Gastroesophageal sphincter (tissue), 4 donors: ENCODE measurements at places on chromosomes 7 and 10. TPM values are rescaled to one million over a fixed set of nuclear protein-coding genes. Genes with fewer than 3 reads are reported as not detected.

GRCh38 chr7:116354546-116355423 lies 144.4 kb downstream of the TES start:
- ATAC-seq: peak; percentile 62

DNA sequence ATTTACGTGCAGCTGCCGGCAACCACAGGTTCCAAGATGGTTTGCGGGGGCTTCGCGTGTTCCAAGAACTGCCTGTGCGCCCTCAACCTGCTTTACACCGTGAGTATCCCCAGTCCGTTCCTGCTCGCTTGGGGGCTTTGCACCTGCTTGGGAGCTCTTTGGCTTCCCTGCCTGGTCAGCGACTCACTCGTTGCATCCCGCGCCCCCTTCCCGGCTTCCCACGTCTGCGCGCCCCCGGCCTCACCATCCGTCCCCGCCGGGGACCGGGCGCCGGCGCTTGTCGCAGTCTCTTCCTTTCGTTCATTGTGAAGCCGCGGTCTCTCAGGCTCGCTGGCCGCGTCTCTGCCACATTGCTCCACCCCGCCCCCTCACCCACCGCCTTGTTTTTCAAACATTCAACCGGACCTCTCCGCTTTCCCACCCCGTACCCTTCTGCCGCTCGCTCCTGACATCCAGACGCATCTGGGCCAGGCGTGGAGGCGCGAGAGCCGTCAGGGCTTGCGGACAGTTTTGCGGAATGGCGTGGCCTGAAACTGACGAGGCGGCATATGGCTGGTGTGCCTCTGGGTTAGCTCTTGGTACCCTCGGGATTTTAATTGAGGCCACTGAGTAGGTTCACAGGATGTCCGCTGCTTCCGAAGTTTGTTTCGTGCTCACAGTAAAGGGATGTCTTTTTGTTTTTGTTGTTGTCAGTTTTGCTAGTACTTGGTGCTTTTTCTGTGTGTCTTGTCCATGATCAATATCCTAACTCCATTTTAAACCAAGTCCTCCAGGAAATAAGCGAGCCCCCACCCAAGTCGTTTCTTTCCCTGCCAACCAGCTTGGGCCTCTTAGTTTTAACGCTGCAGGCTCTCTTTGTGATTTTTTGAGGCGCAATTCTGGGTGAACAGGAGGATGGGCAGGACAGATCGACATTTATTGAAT lies 639 bp downstream of the TSPAN13 start:
- ATAC-seq: peak; percentile 35

- no peak for ATAC-seq
Observed at GRCh38 chr10:121607310-121608055, 9.2 kb upstream of the FGFR2 start.

- no peak for ATAC-seq
Observed at GRCh38 chr10:15137636-15138035, 30.9 kb downstream of the NMT2 start.

DNA sequence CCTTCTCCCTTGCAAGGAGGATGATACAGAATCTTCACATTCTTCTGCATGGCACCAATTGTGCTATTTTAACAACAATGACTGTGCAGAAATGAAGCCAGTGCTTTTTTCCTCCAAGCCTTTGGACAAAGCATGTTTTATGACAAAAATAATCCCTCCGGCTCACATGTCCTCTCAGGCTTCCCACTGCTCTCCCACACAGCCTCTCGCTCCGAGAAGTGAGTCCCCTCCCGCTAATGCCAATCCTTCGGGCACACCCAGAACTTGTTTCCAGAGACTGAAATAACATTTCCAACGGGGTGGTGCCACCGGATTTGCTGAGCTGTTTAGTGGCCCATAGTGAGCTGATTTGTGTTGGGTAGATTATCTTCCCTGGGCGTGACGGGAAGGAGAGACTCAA lies 35.8 kb downstream of the RBM17 start:
- peak; percentile 65 for ATAC-seq

DNA sequence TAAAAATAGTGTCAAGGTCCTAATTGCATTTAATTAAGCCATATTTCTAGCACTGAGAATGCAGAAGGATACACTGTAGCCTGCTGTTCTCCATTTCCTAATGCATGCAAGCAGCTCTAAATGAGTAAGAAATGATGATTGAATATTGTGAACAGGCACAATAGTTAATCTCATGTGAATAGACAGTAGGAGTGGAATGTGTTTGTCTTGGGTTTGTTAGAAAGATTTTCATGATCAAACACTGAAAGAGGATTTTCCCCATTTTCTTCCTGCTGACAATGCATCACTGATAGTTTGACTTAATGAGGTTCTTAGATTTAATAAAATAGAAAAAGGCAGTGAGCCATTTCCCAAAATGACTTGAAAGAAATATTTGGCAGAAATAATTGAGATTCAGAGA lies 43.1 kb upstream of the TRUB1 start:
- no peak for ATAC-seq

- ATAC-seq: no peak
Observed at GRCh38 chr10:3528271-3528670, 256.7 kb downstream of the KLF6 start.

- ATAC-seq: no peak
Observed at GRCh38 chr10:70198696-70199466, 28.6 kb upstream of the SAR1A start.

DNA sequence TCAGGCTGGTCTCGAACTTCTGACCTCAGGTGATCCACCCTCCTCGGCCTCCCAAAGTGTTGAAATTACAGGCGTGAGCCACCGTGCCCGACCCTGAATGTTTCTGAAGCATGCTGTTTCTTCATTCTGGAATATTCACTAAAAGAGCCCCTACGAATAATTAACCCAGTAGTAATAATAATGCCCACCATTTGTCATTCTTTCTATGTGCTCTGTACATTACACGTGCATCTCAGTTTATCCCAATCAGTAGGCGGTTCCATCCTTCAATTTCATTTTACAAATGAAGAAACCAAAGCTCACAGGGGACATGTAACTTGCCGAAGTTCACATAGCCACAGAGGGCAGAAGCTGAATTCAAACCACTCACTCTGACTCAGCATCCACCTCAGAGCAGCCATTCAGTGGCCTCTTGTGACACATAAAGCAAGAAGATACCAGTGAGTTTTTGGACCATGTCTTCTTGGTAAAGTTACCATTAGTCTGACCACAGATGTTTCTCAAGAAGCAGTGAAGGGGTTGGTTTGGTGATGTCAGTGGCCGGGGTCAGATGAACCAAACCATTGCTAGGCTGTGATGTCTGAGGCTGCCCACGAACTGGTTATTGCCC lies 71.9 kb upstream of the DUSP5 start:
- ATAC-seq: peak; percentile 43

GRCh38 chr7:132112106-132112505 lies 464.2 kb downstream of the PLXNA4 start:
- no peak for ATAC-seq

MYL10 gene
- total RNA-seq: not detected

- no peak for ATAC-seq
Observed at GRCh38 chr10:116059320-116059719, 213.7 kb downstream of the GFRA1 start.

DNA sequence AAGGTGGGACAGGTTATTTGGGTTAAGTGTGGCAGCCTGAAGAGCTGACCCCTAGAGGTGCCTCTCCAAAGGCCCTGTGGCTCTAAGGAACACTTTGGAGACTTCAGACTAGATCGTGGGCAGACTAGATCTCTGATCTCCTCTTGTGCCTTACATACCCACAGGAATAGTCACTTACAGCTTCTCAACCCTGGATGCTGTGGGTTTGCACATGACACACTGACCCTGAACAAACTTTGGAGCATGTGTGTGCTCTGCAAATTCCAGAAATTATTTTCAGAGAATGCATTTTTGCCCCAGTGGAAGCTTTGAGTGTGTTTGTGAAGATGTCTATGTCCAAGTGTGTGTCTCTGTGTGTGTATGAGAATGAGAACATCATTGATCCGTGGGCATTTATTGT lies 119.6 kb downstream of the EMX2 start:
- no peak for ATAC-seq

DNA sequence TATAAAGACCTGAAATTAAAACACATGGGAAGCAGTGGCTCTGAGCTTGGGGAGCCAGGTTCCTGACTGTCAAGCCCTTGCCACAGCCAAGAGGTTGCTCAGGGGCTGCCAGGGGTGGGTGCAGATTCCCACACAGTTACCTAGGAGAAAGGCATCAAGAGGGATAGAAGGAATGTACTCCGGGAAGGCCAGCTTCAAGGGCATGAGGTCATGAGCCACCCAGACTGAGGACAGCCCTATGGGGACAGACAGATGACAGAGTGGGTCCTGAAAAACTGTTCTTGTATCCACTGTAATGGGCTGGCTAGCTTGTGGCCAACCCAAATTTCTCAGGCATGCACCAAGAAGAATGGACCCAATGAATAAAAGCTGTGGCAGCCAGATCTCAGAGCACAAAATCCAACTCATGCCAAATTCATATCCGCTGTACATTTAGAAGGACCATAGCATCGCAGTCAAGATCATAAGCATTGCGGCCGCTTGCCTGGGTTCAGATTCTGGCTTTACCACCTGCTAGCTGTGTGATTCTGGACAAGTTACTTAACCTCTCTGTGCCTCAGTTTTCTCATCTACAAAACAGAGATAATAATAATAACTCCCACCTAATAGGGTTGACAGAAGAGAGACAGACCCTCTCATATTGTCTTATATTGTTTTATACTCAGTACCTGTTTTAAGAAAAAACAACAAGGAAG lies 44.9 kb upstream of the KCNMA1 start:
- no peak for ATAC-seq

GDF2 gene
- total RNA-seq: not detected

- no peak for ATAC-seq
Observed at GRCh38 chr10:8568401-8568800, 513.9 kb downstream of the GATA3 start.

ARHGEF5 gene
- 7.1 TPM for total RNA-seq

- ATAC-seq: no peak
Observed at GRCh38 chr7:127754457-127754856, 102.5 kb downstream of the SND1 start.

- no peak for ATAC-seq
Observed at GRCh38 chr10:3687510-3688081, 97.4 kb downstream of the KLF6 start.

TRIM74 gene
- total RNA-seq: not detected

DNA sequence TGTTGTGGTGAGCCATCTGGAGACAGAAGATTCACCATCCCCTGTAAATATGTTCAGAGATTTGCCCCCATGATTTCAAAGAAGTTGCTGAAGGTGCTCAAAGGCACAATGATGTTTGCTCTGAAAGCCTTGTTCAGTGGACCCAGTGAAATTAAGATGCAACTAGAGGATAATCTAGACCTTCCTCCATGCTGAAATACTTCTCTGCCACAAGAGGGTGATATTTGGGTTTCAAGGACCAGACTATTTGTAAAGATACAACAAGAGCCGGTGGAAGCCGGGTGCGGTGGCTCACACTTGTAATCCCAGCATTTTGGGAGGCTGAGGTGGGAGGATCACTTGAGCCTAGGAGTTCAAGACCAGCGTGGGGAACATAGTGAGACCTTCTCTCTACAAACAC lies 13.5 kb upstream of the MSRB2 start:
- peak; percentile 25 for ATAC-seq

H2BK1 gene
- not detected for total RNA-seq

DNA sequence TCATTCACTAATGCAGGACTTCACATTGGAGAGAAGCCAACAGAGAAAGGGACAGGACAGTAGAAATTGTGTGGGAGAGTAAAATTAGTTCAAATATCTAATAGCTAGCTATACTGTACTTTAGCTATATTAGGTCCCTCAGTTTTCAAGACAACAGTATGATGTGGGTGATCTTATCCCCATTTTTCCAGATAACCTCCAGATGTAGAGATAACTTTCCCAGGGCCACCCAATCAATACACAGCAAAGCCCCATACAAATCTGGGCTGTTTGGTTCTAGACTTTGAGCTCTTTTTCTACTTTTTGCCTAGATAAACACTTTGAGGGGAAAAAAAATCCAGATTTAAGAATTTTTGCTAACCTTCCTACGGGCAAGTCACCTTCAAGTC lies 482 bp upstream of the CLDN12 start:
- ATAC-seq: no peak

CYP3A7 gene
- not detected for total RNA-seq

MSS51 gene
- total RNA-seq: 1.8 TPM

EN2 gene
- not detected for total RNA-seq

DNA sequence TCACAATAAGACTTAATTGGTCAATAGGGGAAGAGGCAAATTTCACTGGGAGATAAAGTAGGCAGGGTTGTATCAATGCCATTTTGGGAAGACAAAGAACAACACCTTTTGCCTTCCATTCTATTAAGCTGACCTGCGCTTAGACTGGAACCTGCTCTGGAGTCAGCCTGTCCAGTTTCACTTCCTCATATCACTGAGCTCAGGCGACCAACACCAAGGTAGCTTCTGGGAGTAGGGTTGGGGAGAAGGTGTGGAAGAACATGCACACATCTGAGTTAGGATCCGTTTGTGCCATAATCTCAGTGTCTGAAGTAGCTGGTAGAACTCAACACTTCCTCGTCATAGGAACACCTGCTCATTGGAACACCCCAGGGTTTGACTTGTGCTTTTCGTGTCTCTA lies 527.4 kb upstream of the IGFBP3 start:
- ATAC-seq: no peak

GRCh38 chr7:92964141-92964540 lies 127.8 kb upstream of the CDK6 start:
- no peak for ATAC-seq

GRCh38 chr10:81886939-81887338 lies 11.9 kb downstream of the NRG3 start:
- ATAC-seq: no peak

NPTX2 gene
- 49.8 TPM for total RNA-seq

GRCh38 chr10:14476006-14476405 lies 145.3 kb upstream of the FRMD4A start:
- ATAC-seq: no peak

GRCh38 chr7:122416336-122416735 lies 111.8 kb upstream of the FEZF1 start:
- ATAC-seq: no peak

GRCh38 chr7:1204460-1205140 lies 28.1 kb upstream of the UNCX start:
- no peak for ATAC-seq

GRID2IP gene
- not detected for total RNA-seq

- no peak for ATAC-seq
Observed at GRCh38 chr7:54864663-54865062, 105.7 kb upstream of the SEC61G start.

DNA sequence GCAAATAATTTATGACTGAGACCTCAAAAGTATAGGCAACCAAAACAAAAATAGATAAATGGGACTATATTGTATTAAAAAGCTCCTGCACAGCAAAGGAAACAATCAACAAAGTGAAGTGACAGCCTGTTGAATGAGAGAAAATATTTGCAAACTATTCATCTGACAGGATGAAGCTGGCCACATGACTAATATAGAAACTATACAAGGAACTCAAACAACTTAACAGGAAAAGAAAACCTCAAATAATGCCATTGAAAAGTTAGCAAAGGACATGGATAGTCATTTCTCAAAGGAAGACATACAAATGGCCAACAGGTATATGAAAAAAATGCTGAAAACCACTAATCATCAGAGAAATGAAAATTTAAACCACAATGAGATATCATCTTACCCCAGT lies 245.1 kb downstream of the STK31 start:
- ATAC-seq: no peak

DNA sequence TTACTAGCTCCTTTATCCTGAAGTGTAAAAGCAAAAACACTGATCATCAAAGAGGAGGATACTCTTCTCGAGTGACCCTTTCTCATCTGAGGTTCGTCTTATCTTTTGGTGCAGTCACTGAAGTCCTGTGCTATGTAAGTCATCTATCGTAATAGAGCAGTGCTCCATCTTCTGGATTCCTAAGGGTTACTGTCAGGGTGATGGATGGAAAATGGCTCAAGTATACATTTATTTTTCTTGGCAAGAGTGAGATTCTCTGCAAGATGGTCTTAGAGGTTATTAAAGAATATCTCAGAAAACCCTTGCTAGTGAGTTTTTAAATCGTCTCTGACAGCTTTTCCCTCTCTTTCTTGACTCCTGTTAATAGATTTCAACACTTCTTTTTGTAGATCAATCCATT lies 12.4 kb downstream of the PRKG1 start:
- ATAC-seq: no peak
